ENCODE measurements at places on chromosomes 1 and 21.
A peak's percentile ranks its signal among the peaks of the same experiment; 100 is the strongest.

DNA sequence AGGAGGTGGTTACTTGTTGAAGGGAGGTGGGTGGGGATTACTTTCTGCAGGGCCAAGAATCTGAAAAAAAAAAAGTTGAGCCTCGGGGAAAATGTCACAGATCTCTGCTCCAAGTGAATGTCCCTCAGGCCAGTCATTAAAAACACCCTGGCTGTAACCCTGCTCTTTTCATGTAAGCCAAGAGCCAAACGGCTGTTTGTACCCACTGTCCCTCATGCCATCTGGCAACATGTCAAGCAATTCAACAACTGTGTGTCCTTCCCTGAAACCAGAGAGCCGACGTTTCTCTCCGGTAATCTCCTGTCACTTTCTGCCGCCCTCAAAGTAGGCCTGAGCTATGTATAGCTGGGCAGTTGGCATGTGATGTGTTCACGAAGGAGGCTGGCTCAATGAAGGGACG, 14.7 kb downstream of the CASQ2 start:
- DNase-seq, result no peak

- DNase-seq, result no peak
These were observed 471.7 kb upstream of the ADGRL2 start for GRCh38 chr1:81329041-81329440.

- no peak for DNase-seq
These were observed 440.4 kb upstream of the ADAMTS5 start for GRCh38 chr21:27407271-27407670.

DNA sequence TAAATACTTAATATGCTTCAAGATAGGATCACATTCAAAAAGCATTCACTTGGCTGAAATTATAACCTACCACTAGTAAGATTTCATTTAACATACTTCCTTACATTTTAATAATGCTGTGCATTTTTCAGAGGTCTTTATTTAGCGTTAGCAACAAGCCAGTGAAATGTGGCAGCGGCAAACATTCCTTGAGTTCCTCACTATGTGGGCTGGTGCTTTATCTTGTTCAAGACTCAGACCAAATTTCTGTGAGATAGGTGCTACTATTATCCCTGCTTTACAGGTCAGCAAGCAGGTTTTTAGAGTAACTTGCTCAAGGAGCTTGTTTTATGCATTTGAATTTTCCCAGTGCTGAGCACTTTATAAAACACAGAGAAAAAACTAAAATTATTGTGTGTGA, 132.7 kb downstream of the PLPPR4 start:
- no peak for DNase-seq

DNA sequence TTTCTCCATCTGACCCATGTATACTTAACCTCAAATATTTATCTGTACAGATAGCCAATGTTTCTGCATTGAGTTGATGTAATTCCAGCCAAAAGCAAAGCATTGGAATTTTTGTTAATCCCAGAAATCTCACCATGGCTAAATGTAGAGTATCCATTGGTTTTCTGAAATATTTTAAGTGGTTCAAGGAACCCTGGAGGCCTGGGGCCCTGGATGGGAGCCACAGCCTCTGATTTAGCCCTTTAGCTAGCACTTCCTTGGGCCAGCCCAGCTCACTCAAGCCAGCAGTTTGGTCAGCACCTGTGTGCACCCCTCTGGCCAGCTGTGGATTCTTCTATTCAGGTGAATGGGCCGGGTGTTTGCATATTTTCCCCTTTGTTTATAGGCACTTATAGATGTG, 18.8 kb upstream of the EPS8L3 start:
- DNase-seq, result no peak

DNA sequence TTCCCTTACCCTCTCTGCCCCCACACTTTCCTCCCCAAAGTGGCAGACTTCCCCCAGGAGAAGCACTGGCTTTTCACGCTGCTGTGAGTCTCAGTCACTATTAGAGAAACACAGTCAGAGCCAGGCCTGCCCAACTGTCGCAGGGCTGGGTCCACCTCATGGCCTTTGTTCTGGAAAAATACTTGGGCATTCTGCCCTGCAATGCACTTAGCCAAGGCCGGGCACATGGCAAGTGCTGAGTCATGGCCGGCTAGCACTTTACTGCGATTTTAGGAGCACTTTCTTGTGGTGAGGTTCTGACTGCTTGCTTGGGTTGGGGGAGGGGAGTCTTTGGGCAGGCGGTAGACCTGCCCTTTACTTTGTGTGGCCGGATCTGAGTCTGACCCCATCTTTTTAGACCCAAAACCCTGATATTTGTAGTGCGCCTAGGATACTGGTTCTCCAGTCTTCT, 7.7 kb downstream of the EPHX1 start:
- peak; percentile 89 for DNase-seq

DNA sequence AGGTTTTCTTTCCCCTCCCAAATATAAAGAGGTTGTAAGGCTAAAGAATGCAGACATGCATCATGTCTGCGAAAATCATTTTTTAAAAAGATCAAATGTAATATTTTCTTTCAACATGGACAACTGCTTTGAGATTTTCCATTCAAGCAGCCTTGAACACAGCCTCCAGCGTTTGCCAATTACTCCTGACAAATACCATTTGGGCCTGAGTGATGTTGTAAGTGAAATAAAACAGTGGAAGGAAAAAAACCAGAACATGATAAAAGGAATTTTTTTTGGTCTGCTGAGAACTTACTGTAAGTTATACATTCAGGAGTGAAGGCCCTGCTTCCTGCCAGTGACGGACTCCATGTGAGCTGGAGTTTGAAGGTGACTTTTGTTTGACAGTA, 37.2 kb downstream of the SETD4 start:
- no peak for DNase-seq

GRCh38 chr1:190688096-190688495, 210.4 kb upstream of the BRINP3 start:
- DNase-seq, result no peak

DNA sequence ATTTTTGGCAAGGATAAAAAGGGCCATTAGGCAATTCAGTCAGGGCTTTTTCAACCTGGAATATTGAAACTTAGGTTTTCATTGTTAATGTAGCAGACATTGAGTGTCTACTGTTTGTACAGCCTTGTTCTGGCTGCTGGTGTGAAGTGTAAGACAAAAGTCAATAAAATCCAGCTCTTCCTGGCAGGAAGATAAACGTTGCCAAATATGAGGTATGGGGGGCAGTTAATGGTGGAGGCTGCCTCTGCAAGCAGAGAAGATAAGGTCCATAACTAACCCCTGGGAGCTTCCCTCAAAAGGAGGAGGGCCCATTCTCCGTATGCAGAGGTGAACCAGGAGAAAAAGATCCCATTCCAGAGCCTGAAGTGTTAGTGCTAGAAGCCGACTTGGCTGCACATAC, 19.5 kb upstream of the SHE start:
- no peak for DNase-seq

DNA sequence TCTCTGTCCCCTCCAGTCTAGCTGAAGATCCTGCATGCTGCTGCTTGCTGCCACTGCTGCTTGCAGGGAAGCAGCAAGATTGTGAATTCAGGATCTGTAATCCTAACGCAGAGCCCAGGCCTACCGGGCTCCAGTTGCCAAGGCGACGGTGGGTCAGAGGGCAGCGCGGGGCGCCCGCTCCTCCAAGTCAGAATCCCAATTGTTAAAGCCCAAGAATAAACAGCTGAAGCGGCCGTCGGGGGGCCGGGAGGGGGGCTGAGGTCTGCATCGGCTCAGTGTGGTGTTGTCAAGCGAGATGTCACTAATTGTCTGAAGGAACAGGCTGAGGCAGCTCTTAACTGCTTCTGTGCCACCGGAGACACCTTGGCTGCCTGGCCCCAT, 36.8 kb downstream of the AHDC1 start:
- no peak for DNase-seq

- DNase-seq, result peak; percentile 50
These were observed 4.0 kb upstream of the ZBTB18 start for GRCh38 chr1:244046907-244047611.

DNA sequence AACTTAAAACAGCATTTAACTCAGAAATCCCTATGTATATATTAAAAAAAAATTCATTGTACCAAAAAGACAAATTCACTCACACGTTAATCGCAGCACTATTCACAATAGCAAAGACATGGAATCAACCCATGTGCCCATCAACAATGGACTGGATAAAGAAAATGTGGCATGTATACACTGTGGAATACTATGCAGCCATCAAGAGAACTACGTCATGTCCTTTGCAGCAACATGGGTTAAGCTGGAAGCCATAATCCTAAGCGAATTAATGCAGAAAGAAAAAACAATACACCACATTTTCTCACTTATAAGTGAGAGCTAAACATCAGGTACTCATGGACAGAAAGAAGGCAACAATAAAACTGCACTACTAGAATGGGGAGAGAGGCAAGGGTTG, 99.4 kb downstream of the FAF1 start:
- no peak for DNase-seq

Data from astrocyte of the spinal cord (primary cell).